ENCODE measurements at places on chromosomes 7 and 10.

- no peak for DNase-seq
These were observed 24.2 kb upstream of the DDC start for GRCh38 chr7:50589364-50589763.

- DNase-seq: no peak
These were observed 148.7 kb upstream of the RSU1 start for GRCh38 chr10:16965740-16966447.

DNA sequence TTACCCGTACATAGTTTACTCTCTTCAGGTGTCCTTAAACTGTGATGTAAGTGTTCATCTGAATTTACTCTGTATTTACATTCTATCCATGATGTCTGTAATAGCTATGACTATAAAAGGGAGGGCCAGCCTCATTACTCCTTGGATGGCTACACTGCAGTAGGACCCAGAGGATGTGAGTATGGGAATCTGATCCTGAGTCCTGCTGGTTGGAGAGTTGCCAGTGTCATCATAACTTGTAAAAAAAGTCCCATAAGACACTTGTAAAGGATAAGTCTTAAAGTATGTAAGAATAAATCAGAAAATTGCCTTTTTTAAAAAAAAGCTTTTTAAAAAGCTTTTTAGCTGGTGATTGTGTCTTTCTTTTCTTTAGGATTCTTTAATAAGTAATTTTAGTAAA lies 95.4 kb downstream of the PPP1R9A start:
- DNase-seq: no peak

DNA sequence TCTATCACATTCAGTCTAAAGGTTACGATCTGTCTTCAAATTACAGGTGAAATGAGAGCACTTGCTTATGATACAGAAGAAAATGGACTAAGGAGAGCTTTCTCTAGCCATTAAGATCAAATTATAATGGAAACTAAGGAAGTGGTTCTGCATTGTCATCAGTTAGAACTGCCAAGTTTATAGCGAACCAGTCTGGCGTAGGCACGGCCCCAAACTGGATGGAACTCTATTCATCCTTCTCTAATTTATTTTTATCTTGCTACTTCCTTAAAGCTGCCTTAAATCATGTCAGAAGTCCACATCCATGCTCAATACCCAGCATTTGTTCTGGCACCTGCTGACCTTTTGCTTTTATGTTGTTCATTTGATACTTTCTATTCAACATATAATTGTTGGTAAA lies 63.7 kb upstream of the APBB1IP start:
- no peak for DNase-seq

GRCh38 chr7:78747592-78747991 lies 705.9 kb downstream of the MAGI2 start:
- DNase-seq: no peak

- DNase-seq: no peak
These were observed 36.3 kb upstream of the PPP1R3A start for GRCh38 chr7:113955157-113955556.

DNA sequence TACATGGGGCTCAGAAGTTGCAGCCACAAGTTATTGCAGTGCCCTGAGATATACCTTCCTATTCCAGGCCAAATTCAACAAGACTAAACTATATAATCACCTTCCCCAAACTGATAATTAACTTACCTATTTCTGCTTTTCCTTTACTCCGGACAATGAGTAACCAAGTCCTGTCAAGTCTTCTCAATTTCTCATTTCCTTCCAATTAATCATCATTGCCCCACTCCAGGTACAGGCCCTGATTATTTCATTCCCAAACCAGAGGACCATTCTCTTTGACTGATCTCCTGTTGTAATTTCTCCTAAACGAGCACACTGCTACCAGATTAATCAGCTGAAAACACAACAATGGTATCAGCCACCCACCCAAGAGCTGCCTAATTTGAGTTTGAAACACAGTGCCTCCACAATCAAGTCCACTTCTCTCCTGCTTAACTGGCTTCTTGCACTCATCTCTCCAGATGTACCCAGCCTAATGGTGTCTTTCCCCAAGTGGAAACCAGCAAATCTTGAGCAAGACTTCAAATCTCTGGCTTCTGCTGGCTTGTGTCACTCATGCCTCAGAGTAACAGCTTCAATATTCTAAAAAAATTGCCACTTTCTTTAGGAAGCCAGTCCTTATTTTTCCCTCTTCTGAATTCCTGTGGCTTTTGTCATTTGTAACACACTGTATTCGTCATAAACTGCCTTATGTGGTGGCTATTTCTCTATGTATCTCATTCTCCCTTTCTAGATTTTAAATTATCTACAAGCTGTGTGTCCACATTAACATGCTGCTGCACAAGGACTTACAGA lies 89.1 kb downstream of the CDK6 start:
- DNase-seq: no peak

- no peak for DNase-seq
These were observed 13.7 kb upstream of the ATE1 start for GRCh38 chr10:121941532-121941931.

DNA sequence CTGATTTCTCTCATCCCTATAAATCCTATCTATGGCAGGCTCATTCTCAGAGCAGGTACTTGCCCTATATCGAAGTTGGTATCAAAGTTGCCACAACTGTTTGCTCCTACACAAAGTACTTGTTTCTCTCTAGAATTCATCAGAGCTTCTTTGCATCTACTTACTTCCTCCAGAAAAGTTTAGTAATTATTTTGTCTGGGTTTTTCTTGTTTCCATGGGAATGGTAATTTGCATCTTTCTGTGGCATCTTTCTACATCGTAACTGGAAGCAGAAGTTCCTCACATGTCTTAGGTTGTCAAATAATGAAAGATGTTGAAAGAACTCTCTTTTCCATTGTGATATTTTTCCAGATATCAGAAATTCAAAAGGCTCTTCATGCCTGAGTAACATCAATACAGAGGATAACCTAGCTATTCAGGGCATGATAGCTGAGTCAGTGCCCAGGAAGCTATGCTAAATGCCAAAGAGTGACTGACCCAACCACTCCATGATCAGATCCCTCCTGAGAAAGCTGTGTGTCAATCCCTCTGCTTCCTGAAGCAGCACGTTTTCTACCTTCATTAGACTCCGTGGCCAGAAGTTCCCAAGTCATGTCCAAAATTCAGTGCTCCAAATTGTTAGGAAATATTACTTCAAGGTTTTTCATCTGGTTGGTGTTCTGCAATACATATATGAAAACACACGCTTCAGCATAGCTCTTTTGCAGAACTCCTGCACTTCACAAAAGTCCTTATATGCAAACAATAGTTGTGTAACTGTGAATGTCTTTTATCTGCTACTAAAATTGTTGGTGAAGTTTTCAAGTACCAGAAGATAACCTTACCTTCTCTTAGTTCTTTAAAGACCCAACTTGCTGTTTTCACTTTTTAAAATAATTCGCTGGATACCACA lies 216.5 kb downstream of the VTI1A start:
- no peak for DNase-seq

DNA sequence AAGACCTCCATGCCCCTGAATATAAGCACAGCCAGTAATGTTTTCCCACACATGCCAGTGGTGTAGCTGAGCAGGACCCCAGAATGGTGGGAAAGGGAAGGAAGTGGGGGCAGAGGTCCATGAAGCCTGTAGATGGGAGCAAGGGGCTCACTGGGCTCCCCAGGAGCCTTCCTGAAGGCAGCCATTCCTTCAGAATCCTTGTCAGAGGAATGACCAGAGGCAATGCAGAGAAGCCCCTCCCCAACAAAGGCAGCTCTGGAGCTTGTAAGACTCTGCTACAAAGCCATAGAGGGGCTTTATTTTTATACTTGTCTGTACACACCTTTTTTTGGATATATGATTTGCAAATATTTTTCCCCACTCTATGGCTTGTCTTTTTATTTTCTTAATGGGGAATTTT lies 165.0 kb upstream of the TCF7L2 start:
- DNase-seq: no peak
